Left forelimb (tissue), 1 donor: ENCODE measurements at places on chromosomes 1 and 21.
A peak's percentile ranks its signal among the peaks of the same experiment; 100 is the strongest.

- DNase-seq, result no peak
Observed at GRCh38 chr1:222547944-222548671, at the start of gene HHIPL2. Gene HHIPL2, minus strand, starts transcription at chr1:222548104. Its CDS starts 60 bp downstream, at chr1:222548044.

- no peak for DNase-seq
Observed at GRCh38 chr1:16321176-16321867, 31.0 kb downstream of the FBXO42 start.

GRCh38 chr1:152141971-152142584 lies 16.9 kb downstream of the RPTN start:
- no peak for DNase-seq

DNA sequence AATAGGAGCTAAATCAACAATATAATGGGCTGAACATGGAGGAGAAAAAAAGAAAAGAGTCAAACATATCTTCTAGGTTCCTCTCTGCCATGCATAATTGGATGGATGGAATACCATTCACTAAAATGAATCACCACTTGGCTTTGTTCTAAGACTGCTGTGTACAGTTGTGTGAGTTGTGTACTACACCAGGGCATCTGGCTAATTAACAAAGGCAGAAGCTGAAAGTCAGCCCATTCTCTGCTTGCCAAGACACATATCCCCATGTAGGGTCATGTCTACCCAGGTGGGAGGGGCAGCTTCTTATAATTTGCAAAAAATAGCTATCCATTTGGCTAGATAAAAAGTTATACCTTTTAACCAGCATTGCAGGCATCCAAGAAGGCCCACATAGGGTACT lies 21.0 kb downstream of the JUN start:
- no peak for DNase-seq

DNA sequence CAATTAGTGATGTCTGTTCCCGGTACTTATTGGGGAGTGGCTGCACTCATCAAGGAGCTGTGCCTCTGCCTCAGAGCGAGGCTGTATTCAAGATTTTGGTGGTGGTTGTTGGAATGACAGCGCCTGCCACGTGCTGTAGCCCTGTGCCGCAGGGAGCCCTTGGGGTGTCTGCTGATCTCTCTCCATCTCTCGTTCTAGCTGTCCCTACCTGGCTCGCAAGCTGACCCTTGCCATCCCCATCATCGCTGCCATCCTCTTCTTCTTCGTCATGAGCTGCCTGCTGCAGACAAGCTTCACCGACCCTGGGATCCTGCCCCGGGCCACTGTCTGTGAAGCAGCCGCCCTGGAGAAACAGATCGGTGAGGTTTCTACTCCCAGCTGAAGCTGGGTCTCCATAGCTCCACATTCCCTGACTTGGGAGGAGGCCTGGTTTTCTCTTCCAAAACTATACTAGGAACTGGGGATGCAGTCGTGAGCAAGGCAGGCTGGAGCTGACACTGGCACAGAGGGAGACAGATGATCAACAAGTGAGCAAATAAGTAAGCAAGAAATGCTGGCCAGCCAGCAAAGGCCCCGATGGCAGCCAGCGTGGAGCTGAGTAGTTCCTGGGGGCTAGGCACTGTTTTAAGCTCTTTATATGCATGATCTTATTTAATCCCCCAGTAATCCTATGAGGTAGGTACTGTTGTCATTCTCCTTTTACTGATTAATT lies 5.9 kb downstream of the ZDHHC18 start:
- DNase-seq, result no peak

GRCh38 chr1:1092894-1093609 lies 18.9 kb upstream of the RNF223 start:
- peak; percentile 33 for DNase-seq

DNA sequence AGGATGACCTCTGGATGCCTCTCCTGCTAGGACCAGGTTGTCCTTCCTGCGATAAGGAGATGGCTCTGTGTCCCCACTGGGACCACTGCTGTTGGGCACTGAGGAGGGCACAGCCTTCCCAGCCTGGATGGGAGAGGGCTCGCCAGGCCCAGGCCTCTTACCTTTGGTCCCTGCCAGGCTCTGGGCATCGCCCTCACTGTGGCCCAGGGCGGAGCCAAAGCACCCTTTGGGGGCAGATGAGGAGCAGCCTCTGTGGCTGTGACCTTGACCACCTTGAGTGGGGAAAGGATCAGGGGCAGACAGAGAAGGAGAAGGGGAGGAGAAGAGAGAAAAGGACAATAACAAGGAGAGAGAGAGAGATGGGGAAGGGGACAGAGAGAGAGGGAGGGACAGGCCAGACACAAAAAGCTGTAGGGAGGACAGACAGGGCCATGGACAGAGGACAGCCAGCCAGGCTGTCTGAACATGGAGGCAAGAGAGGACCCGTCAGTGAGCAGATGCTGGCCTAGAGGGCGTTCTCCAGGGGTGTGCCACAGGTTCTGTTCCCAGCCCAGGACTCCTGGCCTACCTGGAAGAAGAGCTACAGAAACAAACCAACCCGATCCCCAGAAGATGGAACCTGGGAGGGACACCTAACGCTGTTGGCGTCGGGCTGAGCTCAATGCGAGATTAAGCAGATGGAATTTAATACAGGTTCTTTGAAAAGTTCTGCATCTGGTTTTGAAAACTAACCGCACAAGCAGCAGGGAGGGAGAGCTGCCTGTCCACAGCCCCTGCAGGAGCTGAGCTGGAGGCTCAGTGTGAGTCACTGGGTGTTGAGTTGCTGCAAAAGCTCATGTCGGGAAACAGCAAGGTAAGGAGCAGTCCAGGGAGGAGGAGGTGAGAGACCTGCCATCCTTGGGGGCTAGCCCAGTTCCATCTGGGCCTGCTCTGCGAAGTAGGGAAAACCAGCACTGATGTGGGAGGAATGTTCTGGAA lies 262.1 kb downstream of the PTPRU start:
- DNase-seq, result no peak
